ENCODE measurements at places on chromosomes 1 and 21.

DNA sequence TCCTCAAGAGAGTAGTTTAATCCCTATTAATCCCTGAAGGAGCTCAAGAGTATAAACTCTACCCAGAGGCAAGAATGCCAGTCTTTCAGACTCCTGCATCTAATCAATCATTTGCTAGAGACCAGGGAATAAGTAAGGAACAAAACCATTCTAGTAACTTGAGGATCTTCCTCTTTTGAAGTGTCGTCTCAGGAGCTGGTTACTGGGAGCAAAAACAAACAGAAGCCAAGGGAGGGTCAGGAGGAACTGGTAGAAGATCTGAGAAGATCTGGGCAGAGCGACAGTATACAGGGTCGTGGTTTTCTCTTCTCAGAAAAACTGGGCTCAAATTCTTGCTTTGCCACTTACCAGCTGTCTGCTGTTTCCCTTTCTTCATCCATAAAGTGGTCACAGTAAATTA lies 69.3 kb downstream of the RPS6KA1 start:
- no peak for DNase-seq

DNA sequence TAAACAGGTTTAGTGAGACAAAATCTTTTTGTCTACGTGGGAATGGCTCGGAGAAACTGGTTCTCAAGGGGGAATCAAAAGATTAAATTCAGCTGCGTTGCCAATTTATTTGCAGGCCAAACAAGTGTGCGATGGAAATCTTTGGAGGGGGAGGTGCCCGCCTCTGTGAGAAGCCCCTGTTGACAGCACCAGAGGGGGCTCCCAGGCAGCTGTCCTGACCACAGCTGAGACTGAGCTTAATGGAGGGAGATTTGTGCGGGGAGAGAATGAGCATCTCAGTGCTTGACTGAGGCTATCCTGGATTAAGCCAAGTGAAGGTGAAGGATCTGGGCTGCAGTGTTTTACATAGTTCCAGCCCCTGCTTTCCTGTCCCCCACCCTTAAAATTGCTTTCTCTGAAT lies 169.7 kb downstream of the ATG4C start:
- no peak for DNase-seq

DNA sequence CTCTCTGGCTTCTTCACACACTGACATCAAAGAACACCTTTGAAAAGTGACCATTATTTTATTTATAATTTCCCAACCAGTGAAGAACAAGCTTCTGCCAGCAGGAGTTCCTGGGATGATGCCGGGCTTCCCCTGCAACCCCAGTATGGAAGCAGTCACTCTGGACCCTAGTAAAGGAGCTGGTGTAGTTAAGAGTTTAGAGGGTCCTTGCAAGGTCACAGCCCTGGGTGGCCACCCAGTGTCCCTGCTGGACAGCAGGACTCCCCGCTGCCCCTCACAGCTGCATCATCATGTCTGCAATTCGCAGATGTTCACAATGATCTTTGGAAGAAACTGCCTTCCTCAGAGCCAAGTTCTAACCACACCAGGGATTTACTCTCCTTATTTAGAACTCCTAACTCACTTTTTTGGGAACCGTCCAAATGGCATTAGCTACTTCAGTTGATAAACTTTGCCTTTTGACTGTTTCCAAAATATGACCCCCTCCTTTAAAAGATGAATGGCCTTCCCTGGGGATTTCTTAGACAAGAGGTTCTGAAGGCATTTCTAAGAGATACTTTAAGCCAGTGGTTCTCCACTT lies 90.6 kb downstream of the HIVEP3 start:
- no peak for DNase-seq

DNA sequence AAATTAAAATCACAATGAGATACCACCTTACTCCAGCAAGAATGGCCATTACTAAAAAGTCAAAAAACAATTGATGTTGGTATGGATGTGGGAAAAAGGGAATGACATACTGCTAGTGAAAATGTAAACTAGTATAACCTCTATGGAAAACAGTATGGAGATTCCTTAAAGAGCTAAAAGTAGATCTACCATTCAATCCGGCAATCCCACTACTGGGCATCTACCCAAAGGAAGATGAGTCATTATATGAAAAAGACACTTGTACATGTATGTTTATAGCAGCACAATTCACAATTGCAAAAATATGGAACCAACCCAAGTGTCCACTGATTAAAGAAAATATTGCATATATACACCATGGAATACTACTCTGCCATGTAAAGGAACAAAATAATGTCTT lies 37.2 kb downstream of the SUSD4 start:
- DNase-seq: no peak

- no peak for DNase-seq
Observed at GRCh38 chr21:39108291-39109162, 74.7 kb downstream of the PSMG1 start.

- peak; percentile 30 for DNase-seq
Observed at GRCh38 chr1:241611063-241611462, 29.1 kb downstream of the CHML start.

GRCh38 chr1:183472488-183473216 lies at the start of gene SMG7:
Gene SMG7, plus strand, starts transcription at chr1:183472499. Its CDS starts 122 bp downstream, at chr1:183472621.
- no peak for DNase-seq

GRCh38 chr1:114902343-114902742 lies 47.7 kb downstream of the SYCP1 start:
- no peak for DNase-seq

DNA sequence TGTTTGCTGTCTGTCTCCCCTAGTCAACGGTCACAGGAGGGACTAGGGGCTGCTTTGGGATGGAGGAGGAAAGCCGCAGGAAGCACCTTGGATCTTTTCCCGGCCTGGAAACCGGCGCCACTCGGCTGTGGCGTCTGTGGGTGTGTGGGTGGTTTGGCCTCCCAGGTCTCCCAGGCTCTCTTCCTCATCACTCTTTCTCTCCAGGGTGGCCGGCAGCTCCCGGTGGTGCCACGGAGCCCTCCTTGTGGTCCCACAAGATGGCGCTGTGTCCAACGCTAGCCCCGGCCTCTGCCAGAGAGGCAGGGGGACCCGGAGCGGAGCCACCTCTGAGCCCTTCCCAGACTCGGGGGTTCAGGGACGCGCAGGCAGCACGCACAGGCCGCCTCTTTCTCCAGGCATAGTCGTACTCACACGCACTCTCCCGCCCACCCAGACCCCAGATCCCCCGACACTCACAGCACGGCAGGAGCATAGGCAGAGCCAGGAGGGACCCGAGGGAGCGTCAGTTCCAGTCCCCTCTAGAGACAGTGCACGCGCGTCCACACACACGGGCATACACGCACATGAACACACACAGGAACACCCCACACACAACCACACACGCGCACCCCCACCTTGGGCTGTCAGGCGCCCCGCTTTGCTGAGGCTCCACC lies 31.2 kb downstream of the CDCP2 start:
- peak; percentile 48 for DNase-seq

DNA sequence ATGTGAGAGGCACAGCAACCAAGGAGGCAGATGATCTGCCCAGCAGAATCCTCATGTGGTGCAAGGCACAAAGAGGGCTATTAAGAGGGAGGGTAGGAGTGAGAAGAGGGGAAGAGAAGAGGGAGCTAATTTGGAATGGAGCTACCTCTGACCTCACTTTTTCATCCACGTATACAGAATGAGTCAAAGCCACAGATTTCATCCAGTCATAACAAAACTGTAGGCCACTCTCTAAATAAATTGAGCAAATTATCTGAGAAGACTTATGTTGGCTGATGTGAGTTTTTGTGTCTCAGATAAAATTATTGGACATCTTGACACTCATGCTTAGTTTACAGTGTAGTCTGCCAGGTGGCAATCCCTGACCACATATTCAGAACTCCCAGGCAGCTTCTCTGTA lies 325.6 kb downstream of the TTLL7 start:
- no peak for DNase-seq

- no peak for DNase-seq
Observed at GRCh38 chr1:218494449-218494852, 149.3 kb downstream of the TGFB2 start.

GRCh38 chr1:159803956-159804689 lies 2.0 kb downstream of the FCRL6 start:
- no peak for DNase-seq

- no peak for DNase-seq
Observed at GRCh38 chr1:160370561-160371345, 3.9 kb downstream of the NHLH1 start.

DNA sequence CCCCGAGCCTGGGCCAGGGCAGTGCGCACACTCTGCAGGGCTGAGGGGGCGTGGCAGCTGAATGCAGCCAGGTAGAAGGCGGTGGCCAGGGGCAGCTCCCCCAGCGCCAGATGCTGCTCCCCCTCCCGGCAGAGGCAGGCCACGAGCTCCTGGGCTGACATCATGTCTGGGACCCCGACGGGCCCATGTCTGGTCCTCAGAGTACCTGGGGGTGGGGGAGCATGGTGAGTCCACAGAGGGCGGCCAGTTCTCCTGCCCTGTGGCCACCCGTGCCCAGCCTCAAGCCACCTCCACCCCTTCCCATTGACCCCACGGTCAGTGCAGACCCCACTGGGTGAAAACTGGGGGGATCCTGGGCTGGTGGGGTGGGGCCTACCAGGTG lies 838 bp downstream of the TTC34 start:
- DNase-seq: no peak

DNA sequence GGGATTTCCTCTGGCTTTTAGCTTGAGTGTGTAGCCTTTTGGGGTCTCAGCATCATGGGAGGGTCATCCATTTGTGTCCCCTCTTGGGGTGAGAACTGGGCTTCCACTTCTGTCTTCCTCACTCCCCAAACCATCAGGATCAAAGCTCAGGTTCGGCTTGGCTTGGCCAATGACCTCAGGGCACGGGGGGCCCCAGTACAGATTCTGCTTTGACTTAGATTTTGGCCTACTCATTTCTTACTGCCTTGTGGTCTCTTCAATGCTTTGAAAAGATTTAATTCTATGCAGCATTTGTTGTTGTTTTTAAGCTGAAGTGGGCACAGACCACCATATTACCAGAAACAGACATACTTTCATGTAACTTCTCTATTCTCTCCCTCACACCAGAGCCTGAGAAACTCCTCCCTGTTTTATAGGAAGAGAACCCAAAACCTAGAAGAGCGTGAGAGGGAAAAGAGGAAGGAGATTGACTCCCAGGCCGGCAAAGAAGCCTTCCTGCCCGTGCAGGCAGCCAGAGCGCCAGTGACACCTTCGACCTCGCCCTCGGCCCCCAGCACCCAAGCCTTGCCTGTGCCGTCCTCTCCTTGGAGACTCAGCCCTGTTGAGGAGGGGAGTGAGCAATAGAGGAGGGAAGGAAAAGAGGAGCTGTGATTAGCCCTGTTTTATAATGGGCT lies 1.9 kb upstream of the S100A3 start:
- DNase-seq: no peak

DNA sequence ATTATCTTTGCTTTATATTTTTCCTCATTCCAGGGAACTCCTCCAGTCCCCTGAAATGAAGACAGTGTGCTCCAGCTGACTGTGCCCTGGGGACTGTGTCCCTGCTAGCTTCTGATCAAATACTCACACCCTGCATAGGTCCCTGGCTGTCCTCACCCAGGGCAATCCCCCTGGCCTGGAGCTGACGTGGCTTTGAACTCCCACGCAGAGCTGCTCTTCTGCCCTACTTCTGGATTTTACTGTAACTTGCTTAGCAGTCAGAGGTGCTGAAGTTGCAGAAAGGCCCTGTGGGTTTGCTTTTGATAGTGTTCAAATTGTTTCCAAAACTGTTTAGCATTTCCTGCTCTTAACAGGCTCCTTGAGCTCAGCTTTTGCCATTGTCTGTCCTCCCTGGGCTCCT lies 186.5 kb downstream of the FASLG start:
- no peak for DNase-seq

- no peak for DNase-seq
Observed at GRCh38 chr1:118998171-118998570, 10.0 kb upstream of the TBX15 start.

- no peak for DNase-seq
Observed at GRCh38 chr1:21652937-21653743, 16.0 kb downstream of the RAP1GAP start.

- DNase-seq: no peak
Observed at GRCh38 chr1:9293533-9294404, 1.1 kb downstream of the SPSB1 start.

DNA sequence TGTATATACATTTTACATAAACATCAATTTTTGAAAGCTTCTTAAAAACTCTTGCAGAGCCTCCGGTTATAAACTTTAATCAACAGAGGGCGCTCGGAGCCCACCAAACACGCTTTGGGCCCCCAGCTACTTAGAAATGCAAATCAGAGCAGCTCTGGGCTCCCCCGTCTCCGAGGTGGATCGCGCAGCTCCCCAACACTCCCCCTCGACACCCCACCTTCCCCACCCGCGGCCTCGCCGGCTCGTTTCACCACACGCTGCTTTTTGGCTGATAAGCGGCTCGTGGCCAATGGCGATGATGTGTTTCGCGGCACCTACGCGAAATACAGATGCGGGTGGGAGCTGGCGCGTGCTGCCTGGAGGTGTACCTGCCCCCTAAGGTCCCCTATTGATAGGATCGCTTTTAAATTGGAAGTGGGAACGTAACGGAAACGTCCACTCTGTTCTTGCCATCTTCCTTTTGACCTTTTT lies 1.7 kb upstream of the KIF26B start:
- peak; percentile 45 for DNase-seq

DNA sequence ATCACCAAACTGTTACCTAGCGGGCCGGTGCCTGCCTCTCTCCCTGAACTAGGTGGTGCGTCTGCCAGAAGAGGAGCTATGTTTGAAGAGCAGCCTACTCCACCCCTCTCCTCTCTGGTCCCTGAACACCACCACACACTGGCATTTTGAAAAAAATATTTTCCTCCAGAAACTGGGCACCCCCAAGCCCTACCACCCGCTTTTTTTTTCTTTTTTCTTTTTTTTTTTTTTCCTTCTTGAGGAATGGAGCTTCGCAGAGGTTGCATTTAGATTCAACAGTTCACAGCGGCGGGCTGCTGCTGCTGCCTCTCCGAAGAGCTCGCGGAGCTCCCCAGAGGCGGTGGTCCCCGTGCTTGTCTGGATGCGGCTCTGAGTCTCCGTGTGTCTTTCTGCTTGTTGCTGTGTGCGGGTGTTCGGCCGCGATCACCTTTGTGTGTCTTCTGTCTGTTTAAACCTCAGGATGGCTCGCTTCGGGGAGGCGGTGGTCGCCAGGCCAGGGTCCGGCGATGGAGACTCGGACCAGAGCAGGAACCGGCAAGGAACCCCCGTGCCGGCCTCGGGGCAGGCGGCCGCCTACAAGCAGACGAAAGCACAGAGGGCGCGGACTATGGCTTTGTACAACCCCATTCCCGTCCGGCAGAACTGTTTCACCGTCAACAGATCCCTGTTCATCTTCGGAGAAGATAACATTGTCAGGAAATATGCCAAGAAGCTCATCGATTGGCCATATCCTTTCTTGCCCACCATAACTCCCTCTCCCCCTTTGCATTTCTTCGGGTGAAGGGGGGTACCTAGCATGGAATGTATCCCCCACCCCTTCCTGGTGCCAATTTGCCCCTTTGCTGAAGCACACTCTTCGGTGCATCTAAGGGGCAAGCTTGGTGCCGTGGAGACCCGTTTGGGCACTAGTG lies at the start of gene CACNA1E:
TSS of gene CACNA1E (plus strand) at position 233 of the 911 bp plus-strand sequence. CDS start at position 461, 228 bp downstream.
- DNase-seq: no peak

DNA sequence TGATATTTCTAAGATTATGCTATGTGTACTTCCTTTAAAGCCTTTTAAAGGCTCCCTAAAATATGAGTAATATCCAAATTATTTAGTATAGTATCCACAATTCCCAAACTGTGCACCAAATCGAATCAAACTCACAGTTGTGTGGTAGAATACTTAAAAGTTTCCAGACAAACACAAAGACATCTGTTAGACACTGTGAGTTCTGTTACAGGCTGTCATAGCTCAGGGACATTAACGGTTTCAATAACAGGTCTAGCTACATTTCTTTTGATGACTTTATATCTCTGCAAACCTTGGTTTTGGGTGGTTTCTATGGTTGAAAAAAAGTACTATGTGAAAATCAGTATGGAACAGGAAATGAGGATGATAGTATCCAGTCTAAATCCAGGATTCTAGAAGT lies 36.9 kb upstream of the NEK7 start:
- no peak for DNase-seq

- no peak for DNase-seq
Observed at GRCh38 chr1:156942576-156942975, 22.1 kb downstream of the LRRC71 start.

Measured in GM18507 (cell line).